ENCODE measurements at places on chromosomes 16 and 17. TPM values are rescaled to one million over a fixed set of nuclear protein-coding genes. Genes with fewer than 3 reads are reported as not detected.

The NPW gene
- total RNA-seq, result 0.98 TPM

The ZP2 gene
- total RNA-seq, result not detected

The TM4SF5 gene
- not detected for total RNA-seq

The FOXJ1 gene
- not detected for total RNA-seq

The TRPV3 gene
- total RNA-seq, result not detected

The TNFSF13 gene
- 1.3 TPM for total RNA-seq

The CAPN15 gene
- 61.2 TPM for total RNA-seq

The ANTKMT gene
- total RNA-seq, result 33.6 TPM

The SMIM5 gene
- total RNA-seq, result 0.10 TPM

The TPSG1 gene
- total RNA-seq, result not detected

The SPG7 gene
- 142 TPM for total RNA-seq

The TMIGD1 gene
- total RNA-seq, result not detected

The CNGB1 gene
- under 0.01 TPM for total RNA-seq

The RPS15A gene
- total RNA-seq, result 1,813 TPM

The PHAF1 gene
- total RNA-seq, result 14.7 TPM

The NECAB2 gene
- total RNA-seq, result not detected

The ARSG gene
- total RNA-seq, result 7.9 TPM

The HCRT gene
- total RNA-seq, result not detected

The ENPP7 gene
- total RNA-seq, result not detected

The TBC1D3L gene
- total RNA-seq, result 3.9 TPM

The WFDC1 gene
- total RNA-seq, result not detected

The CDK5R1 gene
- total RNA-seq, result 2.4 TPM

The KRTAP1-1 gene
- total RNA-seq, result not detected

The NEUROD2 gene
- total RNA-seq, result not detected

The MT1H gene
- total RNA-seq, result not detected

The KRT32 gene
- not detected for total RNA-seq

The SPIRE2 gene
- total RNA-seq, result 1.1 TPM

The HSPB9 gene
- total RNA-seq, result not detected

The TMEM114 gene
- total RNA-seq, result not detected

The GUCY2D gene
- not detected for total RNA-seq

The GPR139 gene
- not detected for total RNA-seq

The EPX gene
- total RNA-seq, result not detected
